HEK293T (cell line): ENCODE measurements at places on chromosomes 11 and 22.

- DNase-seq, result no peak
These were observed 40.1 kb upstream of the PPARA start for GRCh38 chr22:46110215-46110614.

DNA sequence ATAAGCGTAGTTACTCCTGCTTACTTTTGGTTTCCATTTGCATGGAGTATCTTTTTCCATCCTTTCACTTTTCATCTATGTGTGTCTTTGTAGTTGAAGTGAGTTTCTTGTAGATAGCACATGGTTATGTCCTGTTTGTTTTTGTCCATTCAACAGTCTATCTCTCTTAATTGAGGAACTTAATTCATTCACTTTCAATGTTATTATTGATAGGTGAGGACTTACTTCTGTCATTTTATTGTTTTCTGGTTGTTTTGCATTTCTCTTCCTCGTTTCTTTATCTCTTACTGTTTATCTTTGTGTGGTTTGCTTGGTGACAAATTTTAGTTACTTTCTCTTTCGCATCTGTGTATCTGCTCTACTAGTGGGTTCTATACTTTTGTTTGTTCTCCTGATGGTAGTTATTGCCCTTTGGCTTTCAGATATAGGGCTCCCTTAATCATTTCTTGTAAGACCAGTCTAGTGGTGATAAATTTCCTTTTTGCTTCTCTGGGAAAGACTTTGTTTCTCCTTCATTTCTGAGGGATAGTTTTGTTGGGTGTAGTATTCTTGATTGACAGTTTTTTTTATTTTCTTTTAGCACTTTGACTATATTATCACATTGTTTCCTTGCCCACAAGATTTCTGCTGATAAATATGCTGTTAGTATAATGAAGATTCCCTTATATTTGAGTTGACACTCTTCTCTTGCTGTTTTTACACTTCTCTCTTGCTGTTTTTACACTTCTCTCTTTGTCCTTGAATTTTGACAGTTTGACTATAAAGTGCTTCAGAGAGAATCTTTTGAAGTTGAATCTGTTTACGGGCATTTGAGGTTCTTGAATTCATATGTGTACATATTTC is 9.0 kb upstream of the RAG1 start:
- no peak for DNase-seq

DNA sequence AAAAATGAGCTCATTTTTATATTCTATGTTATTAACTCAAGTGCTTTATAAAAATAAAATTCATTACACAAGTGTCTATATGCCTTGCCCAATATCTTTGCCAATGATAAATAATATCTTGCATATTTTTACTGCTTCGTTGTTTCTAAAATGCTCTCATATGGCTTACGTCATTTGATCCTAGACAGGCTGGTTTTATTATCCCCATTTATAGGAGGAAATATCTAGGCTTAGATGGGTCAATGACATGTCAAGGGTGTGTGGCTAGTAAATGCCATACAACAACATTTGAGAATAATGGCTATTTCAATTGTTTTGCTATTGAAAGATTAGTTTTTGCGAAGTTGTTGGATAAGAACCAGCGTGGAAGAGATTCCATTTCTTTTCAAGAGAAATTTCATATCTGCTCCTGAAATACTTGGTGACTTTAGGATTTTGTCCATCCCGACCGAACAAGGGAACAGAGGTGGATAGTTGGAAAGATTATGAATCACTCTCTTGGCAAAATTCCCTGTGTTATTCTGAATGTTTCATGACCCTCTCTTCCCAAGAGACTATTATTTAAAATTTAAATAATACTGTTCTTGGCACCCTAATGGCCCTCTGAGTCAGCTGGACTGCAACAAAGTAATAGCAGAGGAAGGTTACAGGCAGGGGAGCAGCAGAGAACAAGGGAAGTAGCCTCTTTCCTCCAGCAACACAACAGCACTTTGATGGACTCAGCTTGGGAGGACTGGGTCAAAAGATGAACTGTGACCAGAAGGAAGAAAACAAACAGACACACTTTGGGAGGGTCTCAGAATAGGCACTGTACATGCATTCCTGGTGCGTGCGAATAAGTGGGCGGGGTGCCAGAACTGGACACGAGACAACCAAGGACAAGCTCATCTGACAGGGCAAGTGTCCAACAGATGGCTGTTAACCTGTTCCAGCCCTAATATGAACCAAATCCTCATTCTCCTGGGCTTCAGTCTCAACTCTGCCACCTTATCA is 94.5 kb downstream of the ME3 start:
- DNase-seq, result no peak

- no peak for DNase-seq
These were observed 55.6 kb upstream of the SPTBN2 start for GRCh38 chr11:66784575-66784974.

DNA sequence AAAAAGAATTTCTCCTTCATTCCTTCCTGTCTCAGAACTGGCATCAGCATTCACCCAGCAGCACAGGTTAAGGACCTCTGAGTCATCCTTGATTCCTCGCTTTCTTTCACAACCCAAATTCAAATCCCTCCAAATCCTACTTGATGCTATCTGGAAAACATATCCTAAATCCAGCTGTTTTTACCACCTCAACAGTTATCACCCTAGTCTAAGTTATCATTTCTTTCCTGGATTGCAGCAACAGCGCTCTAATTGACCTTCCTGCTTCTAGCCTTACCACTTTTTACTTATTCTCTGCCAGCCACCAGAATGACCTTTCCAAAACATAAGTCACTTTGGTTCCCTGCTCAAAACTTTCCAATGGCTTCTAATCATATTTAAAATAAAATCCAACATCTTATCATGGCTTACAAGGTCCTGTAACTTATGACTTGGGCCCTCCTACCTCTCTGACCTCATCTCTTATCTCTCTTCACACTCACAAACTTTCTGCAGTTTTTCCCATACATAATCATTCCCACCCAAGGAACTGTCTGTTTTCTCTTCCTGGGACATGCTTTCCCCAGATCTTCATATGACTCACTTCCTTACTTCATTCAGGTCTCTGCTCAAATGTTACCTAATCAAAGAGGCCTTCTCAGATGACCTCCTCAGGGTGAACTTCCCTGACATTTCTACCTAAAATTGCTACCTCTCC is 119.4 kb downstream of the TTC28 start:
- DNase-seq, result no peak

- DNase-seq, result no peak
These were observed 253.2 kb downstream of the ST3GAL4 start for GRCh38 chr11:126608658-126609057.

- no peak for DNase-seq
These were observed 14.1 kb upstream of the ALKBH3 start for GRCh38 chr11:43866520-43866919.

DNA sequence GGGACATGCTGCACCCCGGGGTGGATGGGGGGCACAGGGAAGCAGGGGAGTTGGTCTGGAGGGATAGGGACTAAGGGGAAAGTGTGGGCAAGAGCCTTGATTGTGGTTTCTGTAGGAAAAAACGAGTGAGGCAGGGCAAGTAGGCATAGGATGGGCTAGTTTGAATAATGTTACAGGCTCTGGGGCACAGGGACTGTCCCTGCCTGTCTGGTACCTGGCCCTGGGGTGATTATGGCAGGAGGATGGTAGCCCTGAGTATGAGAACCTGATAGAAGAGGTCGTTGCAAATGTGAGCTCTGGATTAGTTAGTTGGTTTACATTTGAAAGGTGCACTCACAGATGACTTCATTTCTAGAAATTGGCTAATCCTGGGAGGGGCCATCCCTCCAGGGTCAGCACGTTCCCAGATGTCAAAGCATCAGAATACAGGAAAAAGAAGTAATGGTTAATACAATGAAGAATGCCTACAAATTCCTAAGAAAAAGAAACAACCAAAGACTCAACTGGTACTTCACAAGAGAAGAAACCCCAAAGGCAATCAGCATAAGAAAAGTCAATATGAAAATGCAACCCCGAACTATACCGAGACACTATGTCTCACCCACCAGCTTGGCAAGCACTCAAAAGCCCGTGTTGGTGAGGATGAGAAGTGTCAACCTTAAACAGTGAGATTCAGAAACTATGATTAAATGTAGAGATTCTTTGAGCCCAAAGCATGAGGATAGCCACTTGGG is 11.3 kb upstream of the SMIM38 start:
- no peak for DNase-seq

DNA sequence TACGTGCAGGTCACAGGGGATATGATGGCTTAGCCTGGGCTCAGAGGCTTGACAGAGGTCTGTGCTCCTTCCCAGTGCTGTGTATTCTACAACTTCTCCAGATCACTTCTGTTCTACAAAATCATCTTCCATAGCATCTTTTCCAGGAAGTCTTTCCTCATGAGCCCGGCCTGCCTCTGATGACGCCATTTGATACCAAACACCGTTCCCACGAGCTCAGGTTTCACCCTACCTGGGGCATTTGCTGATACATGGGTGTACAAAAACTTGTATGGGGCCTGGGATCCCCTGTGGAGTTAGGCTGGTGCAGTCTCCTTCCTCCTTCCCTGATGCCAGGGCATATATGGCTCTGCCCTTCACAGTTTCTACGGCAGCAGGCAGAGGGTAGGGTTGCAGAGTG is 78.7 kb downstream of the NECTIN1 start:
- no peak for DNase-seq

DNA sequence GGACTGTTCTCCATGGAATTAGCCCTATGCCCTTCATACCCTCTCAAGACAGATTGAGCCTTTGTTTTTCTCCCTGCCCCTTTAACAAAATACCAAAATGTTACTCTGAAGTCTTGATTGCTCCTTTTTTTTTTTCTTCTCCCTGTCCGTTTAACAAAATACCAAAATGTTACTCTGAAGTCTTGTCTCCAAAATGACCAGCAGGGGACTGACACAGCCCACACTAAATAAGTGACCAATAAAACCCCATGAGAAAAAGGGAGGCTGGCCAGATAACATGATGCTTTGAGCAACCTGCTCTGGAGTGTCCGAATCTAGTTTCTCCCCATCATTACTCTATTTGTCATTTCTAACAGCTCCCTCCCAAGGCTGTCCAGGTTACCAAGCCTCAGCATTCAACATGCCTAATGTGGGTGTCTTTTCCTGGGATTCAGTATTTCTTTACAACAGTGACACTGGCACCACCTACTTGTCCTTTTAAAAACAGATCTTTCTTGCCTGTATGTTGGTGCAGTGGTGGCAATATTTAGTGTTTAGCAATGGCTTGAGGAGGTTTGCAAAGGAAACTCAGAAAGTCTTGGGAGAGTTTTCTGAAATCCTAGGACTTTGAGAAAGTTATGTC is 42.7 kb upstream of the SLC1A2 start:
- DNase-seq, result no peak

DNA sequence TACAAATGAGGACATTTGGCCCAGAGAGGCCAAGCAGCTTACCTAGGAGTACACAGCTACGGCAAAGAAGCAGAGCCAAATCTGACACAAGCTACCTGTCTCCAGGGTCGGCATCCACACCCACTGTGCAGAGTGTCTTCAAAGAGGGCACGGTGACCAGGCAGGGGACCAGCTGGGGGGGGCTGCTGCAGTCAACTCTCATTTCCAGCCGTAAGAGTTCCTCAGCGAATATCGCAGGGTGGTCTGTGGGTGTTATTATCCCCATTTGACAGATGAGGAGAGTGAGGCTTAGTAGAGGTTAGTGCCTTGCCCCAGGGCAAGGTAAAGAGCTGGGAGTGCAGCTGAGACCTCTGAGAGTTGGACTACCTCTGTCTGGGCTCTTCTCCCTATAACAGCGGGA is 7.1 kb upstream of the PPFIA1 start:
- no peak for DNase-seq

DNA sequence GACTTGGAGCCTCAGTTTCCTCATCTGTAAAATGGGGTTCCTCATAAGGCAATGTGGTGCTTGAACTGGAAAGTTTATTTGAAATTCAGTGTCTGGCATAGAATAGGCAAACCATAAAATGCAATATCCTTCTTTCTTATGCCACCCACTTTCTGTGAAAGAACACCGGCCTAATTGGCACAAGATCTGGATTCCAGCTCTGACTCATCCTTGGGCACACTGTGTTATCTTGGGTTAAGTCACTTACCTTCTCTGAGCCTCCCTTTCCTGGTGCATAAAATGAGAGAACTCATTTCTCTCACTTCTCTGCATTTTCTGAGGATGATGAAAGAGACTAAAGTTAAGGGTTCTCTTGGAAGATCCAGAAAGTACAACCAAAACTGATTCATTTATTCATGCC is 5.1 kb downstream of the INSC start:
- DNase-seq, result no peak

DNA sequence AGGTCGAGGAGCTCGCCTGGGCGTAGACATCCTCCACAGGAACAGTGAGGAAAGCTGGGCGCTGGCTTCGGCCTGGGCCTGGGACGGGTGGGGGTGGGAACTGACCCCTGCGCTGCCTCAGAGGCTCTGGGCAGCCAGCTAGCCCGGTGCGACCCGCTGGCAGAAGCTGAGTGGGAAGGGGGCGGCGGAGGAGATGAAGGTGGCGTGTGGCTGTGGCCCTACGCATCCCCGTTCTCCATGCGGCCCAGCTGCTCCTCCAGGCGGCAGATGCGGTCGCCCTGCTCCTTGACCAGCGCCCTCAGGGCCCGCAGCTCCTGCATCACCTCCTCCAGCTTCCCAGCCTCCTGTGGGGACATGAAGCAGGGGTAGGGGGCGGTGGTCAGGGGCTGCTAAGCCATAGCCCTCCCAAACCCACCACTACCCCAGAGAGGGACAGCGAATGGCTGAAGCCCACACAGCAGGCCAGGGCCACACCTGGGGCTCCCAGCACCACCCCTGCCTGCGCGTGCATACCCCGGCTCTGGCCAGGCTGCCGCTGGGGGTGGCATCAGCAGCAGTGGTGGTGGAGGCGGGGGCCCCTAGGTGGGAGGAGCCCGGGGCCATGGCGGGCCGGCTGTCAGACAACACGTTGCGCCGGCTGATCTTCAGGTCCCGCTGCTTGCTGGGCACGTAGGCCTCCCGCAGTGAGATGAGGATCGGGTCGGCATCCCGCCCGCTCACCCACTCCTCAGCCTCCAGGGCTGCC is 848 bp upstream of the PTPRCAP start:
- no peak for DNase-seq

GRCh38 chr11:59898650-59899049 is 20.1 kb downstream of the OOSP3 start:
- no peak for DNase-seq

- DNase-seq, result no peak
These were observed 43.7 kb downstream of the WNT11 start for GRCh38 chr11:76162336-76163288.

DNA sequence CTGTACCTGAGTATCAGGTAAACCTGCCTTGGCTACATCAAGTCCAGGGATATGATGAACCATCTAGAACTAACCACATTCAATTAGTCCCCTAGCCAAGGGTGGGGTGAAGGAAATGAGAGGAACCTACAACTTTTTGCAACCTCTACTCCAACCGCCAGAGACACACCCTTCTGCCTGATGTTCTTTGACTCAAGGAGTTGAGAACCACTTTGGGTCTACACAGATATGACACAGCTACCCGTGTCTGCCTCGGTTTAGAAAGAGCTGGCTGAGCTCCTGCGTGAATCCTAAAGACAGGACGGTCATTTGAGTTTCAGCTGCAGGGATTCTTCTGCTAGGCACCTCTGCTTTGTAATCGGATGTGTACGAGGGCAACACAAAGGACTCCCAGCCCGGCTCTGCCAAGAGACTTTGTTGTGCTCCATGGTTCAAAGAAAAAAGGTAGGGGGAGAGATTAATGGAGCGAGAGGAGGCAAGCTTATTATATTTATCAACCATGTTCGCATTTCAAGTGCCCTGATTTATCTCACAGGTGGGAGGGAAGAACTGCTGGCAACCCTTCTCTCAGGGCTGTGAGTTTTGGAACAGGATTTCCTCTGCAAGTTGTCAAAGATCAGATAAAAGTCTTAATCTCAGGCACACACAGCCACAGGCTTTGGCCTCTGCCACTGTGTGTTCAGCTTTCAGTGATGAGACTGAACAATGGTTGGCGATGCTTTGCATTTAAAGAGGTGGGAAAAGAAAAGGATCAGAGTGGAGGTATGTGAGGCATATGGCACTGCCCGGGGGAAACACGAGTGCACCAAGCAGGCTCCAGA is 35.1 kb downstream of the FLI1 start:
- no peak for DNase-seq
